ENCODE measurements at places on chromosomes 13 and 19. TPM values are rescaled to one million over a fixed set of nuclear protein-coding genes. Genes with fewer than 3 reads are reported as not detected.

The ICAM3 gene
- 7.7 TPM for total RNA-seq

The LIM2 gene
- total RNA-seq = not detected

The ZNF492 gene
- under 0.01 TPM for total RNA-seq

The ALOX5AP gene
- 6.8 TPM for total RNA-seq

The PALM3 gene
- 0.30 TPM for total RNA-seq

The DCT gene
- total RNA-seq = 0.09 TPM

The FAM124A gene
- total RNA-seq = 1.2 TPM

The NR1H2 gene
- total RNA-seq = 79.9 TPM

The APC2 gene
- 0.46 TPM for total RNA-seq

The CEACAM16 gene
- not detected for total RNA-seq

The CRLF1 gene
- total RNA-seq = 3.0 TPM

The CHAMP1 gene
- 18.1 TPM for total RNA-seq

All from smooth muscle cell of the umbilical artery (primary cell).